ENCODE measurements at places on chromosomes 2 and 18.

DNA sequence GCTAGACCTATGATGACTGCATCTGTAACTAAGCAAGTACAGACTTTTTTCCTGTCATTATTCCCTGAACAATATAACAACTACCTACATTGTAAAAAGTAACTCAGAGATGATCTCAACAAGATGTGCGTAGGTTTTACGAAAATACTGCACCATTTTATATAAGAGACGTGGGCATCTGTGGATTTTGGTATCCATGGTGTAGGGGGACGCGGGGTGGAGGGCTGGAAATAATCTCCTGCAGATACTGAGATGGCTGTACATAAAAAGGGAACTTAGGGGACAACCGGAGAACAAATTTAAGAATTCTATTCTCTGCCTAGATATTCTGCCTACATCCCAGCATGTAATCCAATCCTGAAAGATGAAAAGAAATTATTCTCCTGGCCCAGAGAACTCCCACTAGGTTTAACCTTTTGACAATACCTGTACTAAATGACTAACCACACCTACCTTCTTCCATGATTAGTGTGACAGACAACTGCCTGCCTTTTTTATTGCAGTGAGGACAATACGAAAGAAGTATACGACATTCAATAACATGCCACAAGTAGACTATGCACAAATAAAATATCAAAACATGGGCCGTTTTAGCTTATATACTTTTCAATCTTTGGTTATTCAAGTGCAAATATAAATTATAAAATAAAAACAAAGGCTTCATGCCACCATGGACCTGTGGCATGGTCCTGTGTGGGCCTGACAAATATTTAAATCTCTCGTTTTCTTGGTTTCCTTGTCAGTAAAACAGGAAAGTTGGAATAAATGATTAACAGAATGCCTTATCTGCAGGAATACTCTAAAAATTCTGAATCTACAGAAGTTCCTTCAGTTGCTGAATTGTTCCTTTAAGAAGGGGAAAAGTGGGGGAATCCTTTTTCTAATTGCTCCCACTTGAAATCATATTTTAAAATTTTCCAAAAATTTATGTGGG is 46.3 kb downstream of the RTN4 start:
- no peak for DNase-seq

DNA sequence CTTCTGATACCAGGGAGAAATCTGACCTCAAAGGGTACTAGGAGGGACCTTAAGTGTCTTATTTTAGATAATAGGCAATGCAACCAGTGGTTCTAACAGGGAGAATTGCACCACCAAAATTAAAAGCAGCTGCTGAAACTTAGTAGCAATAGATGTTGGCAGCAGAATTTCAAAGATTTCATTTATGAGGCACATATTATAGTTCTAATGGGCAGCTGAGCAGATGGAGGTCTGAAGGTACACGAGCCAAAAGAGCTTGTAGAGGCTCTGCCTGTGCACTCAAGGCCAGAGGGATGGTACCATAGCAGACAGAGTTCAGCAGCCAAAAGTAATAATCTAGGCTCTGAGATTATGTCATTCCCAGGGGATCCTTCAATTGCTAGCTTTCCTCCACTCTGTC is 87.3 kb upstream of the NCKAP5 start:
- no peak for DNase-seq

DNA sequence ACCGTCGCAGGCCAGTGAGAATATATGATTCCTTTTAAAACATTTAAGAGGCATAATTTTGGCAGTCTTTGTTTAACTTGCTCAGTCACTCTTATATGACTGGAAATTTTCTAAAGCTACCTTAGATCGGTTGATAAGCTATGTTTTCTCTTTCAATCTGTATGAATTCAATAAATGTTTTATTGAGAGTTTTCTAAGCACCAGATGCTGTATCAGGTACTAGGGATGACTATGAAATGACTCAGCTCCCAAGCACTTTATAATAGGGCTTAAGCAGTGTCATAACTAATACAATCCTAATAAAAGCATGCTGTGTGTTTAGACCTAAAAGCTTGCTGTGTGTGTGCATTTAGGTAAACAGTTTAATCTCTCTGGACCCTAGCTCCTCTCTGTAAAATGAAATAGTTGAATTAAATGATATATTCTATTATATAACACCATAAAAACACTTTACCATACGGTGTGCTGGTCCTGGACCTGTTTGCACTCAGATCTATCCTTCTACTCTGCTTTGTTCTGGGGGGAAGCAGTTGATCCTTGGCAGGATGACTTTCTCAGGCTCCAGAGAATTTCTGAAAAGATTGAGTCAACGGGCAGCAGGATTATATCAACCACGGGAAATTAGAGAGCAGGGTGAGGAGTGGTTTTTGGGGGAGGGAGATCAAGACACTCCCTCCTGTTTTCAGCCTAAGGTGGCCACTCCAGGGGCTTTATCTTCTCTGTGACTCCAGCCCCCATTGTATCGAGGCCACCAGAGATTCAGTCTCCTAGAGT is 26.1 kb upstream of the SLC38A11 start:
- no peak for DNase-seq

GRCh38 chr2:3959372-3959771 is 256.0 kb downstream of the DCDC2C start:
- no peak for DNase-seq

GRCh38 chr2:40090044-40090443 is 311.0 kb upstream of the THUMPD2 start:
- no peak for DNase-seq

DNA sequence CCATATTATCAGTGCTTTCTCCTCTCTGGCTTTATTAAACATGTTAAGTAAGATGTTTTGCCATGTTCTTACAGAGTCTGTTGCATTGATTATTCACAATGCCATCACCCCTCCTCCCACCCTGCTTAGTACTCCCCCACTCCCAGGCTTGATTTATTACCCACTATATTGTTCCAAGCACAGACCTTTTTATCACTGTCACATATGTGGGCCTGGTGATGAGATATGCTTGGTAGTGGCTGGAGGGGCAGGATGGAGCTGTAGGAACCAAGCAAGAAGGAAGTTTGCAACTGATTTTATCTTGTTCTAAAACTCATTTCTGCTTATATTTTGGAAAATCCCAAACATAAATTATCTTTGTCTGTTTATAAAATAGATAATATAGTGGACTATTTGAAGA is 748.2 kb upstream of the CELF4 start:
- no peak for DNase-seq

DNA sequence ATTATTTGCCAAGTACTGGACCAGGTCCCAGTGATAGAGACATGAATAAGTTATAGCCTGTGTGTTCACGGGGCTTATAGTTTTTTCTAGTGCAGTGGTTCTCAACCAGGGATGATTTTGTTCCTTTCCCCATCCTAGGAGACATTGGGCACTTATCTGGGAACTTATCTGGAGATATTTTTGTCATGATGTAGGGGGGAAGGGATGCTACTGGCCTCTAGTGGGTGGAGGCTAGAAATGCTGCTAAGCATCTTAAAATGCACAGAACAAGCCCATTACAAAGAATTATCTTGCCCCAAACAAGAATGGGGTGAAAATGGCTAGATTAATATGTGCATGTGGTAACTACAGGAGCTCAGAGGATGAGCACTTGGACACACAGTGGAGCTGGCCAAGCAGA is 75.2 kb downstream of the KLHL29 start:
- no peak for DNase-seq

- no peak for DNase-seq
These were observed 15.8 kb downstream of the KHK start for GRCh38 chr2:27102329-27102728.

DNA sequence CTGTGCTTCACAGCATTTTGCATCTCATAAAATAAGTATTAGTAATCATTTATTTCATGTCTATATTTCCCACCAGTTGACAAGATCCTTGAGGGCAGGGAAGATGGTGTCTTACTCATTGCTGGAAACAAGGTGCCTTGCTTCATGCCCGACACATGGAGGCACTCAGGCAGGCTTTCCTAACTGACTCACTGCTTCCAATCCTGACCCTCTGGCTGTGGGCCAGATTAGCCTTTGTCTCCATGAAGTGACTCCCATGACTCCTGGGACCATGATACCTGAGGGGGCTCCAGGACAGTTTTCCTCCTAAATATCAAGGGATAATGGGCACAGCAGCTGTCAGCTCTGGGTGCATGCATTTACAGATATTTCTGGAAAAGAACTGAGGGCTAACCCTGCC is 275.1 kb downstream of the AGPS start:
- DNase-seq, result no peak

DNA sequence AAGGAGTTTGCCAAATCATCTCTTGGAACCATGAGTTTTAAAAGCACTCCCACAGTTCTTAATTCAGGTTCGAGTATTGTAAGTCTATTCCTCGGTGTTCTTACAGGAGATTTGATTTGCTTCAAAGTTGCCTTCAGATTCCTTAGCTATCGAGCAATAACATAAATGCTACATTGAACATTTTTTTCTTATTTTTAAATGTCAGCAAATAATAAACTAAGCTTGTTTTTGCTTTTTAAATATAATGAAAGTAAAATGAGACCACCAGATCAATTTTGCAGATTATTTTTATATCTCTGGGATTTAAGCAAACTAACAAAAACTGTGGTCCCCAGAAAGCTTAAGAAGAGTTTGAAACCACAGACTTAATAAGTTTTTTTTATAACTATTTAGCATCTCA is 195.5 kb downstream of the LNPK start:
- DNase-seq, result no peak

- DNase-seq, result no peak
These were observed 267.0 kb downstream of the STK39 start for GRCh38 chr2:167980439-167980838.

GRCh38 chr2:16763493-16763899 is 97.9 kb upstream of the CYRIA start:
- DNase-seq, result no peak

DNA sequence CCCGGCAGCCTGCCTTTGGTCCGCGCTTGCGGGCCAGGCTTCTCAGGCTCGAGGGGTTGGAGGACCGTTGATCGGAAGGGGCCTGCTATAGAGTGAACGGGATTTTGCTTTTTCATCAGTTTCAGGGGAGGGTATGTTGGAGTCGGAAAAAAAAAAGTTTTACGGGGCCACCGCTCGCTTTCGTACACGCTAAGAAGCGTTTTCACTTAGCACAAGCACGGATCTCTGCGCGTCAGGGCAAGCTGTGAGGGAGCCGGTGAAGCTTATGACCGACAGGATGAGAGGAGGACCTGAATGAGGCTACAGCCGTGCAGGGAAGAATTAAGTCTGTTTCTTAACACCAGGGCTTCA is 443 bp downstream of the CPSF3 start:
- DNase-seq, result no peak

DNA sequence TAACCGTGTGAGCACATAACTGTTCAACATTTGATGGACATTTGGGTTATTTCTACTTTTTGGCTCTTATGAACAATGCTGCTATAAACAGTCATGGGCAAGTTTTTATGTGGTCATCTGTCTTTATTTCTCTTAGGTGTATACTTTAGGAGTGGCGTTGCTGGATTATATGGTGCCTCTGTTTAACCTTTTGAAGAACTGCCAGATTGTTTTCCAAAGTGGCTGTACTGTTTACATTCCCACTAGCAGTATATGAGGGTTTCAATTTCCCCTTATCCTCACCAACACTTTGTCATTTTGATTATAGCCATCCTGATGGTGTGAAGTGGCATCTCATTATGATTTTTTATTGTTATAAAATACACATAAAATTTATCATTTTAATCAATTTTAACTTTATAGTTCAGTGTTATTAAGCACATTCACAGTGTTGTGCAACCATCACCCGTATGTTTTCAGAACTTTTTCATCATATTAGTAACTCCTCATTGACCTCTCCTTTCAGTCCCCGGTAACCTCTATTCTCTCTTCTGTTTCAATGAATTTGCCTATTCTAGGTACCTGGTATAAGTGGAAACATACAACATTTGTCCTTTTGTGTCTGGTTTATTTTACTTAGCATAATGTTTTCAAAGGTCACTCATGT is 55.4 kb downstream of the EML4 start:
- DNase-seq, result no peak

DNA sequence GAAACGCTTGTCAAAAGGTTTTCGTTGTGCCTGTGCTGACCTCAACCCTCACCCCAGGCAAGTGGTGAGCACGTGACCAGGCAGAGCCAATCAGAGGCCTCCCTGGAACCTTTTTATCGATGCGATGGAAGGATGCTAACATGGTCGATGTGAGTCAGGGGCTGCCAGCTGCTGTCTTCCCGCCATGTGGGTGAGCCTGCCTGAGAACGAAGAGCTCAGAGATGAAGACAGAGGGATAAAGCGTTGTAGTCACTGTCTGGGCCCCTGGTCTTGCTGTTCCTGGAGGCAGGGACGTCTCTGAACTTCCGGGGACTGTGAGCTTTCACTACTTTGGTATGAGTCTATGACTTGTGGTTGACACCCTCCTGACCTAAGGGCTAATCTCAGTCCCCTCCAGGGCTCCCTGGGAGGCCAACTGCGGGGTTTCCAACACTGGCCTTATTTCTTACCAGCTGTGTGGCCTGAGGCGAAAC is 18.6 kb downstream of the DNMT3A start:
- DNase-seq, result no peak

GRCh38 chr2:225112362-225113126 is 70.3 kb upstream of the DOCK10 start:
- no peak for DNase-seq

DNA sequence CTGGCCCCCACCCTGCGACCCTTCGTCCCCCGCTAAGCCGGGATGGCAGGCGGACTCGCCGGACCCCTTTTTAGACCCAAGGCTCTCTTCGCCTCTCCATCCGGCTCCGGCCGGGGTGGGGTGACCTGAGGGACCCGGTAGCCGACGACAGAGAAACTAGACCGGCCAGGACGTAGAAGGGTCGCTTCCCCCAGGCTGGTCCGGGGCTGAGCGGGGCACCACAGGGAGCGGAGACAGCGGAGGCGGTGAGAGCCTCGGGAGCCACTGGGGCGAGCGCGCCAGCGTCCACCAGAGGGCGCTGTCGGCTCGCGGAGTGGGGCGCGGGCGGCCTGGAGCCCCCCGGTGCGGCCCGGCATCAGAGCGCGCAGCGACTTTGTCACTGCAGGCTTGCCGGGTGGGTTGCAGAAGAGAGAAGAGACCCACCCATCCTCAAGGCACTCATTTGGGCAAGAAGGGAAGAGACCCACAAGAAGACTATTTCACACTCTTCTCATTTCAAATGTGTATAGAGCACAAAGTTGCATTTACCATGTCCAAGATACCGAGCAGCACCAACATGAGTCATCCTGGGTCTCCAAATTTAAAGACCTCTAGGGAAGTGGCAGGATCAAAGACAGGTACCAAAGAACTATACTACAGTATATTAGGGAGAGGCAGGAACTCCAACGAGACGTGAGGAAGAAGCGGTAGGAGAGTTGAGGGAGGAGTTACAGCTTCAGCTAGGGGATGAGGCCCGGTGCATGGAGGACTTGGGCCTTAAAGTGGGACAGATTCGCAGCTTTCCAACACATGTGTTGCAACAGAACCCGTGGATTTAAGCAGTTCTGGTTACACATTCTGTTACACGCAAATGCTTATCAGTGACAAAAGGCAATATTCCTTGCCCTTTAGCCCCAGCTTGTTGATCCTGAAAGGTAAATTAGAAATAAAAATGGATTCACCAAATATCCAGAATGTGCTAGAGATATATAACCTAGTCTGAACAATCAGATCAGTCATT is 7.6 kb upstream of the PRKCE start:
- peak; percentile 49 for DNase-seq

Data from stimulated activated CD8-positive, alpha-beta memory T cell treated with anti-CD3 and anti-CD28 coated beads, Interleukin-4, amount 100 ng/mL, for 4 hours (primary cell).